ENCODE measurements at places on chromosomes 1 and 21. TPM values are rescaled to one million over a fixed set of nuclear protein-coding genes. Genes with fewer than 3 reads are reported as not detected.

Gene POTED
- polyA plus RNA-seq, result not detected

Gene KCNE2
- 0.47 TPM for polyA plus RNA-seq

Gene ARL8A
- 40.1 TPM for polyA plus RNA-seq

Gene SLFNL1
- polyA plus RNA-seq, result 0.59 TPM

Gene FMN2
- polyA plus RNA-seq, result 0.52 TPM

Gene GCSAML
- 0.11 TPM for polyA plus RNA-seq

Gene ANKRD34A
- 0.95 TPM for polyA plus RNA-seq

Gene MSH4
- 0.33 TPM for polyA plus RNA-seq

Gene RC3H1
- 9.5 TPM for polyA plus RNA-seq

Gene DHRS3
- polyA plus RNA-seq, result 13.2 TPM

Gene S100A14
- 0.18 TPM for polyA plus RNA-seq

Gene RHEX
- 0.53 TPM for polyA plus RNA-seq

Gene MMEL1
- 0.39 TPM for polyA plus RNA-seq

- DNase-seq, result no peak
Observed at GRCh38 chr1:228876187-228876586, 140.9 kb downstream of the RHOU start.

DNA sequence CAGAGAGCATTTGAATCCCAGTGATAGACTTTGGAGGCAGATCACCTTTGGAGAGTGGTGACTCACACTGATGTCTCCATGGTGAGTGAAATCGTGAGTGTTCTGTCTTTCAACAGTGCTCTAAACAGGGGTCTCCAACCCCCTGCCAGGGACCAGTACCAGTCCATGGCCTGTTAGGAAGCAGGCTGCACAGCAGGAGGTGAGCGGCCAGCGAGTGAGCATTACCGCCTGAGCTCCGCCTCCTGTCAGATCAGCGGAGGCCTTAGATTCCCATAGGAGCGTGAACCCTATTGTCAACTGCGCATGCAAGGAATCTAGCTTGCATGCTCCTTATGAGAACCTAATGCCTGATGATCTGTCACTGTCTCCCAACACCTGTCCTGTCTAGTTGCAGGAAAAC, 61.8 kb upstream of the B3GALNT2 start:
- DNase-seq, result no peak

- no peak for DNase-seq
Observed at GRCh38 chr1:149997585-149998262, 12.8 kb downstream of the OTUD7B start.

- no peak for DNase-seq
Observed at GRCh38 chr1:111439461-111440351, 9.3 kb downstream of the WDR77 start.

GRCh38 chr1:29966526-29967045, 730.3 kb downstream of the PTPRU start:
- no peak for DNase-seq

- no peak for DNase-seq
Observed at GRCh38 chr1:15008783-15009729, 144.5 kb upstream of the TMEM51 start.

GRCh38 chr1:26459573-26460031, 12.6 kb upstream of the HMGN2 start:
- DNase-seq, result no peak

- no peak for DNase-seq
Observed at GRCh38 chr1:77948841-77949424, 29.9 kb downstream of the FUBP1 start.

GRCh38 chr1:19817160-19817559, 2.1 kb upstream of the RNF186 start:
- DNase-seq, result no peak

DNA sequence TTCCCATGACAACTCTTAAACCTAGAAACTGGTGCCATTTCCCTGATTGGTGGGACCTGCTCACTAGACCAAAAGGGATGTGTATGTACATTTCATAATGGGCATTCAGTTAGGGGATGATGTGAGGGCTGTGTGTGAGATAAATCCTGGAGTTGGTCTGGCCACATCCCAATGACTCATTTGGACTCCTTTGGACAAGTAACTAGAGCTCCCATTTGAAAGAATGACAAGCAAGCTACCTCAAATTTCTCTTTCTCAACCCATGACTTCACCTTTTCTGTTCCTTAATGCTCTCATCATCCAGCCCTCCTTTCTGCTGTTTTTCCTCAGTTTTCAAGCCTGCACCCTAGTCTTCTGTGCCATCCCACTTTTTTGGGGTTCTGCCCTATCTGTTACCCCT, 27.9 kb downstream of the EBNA1BP2 start:
- DNase-seq, result no peak

DNA sequence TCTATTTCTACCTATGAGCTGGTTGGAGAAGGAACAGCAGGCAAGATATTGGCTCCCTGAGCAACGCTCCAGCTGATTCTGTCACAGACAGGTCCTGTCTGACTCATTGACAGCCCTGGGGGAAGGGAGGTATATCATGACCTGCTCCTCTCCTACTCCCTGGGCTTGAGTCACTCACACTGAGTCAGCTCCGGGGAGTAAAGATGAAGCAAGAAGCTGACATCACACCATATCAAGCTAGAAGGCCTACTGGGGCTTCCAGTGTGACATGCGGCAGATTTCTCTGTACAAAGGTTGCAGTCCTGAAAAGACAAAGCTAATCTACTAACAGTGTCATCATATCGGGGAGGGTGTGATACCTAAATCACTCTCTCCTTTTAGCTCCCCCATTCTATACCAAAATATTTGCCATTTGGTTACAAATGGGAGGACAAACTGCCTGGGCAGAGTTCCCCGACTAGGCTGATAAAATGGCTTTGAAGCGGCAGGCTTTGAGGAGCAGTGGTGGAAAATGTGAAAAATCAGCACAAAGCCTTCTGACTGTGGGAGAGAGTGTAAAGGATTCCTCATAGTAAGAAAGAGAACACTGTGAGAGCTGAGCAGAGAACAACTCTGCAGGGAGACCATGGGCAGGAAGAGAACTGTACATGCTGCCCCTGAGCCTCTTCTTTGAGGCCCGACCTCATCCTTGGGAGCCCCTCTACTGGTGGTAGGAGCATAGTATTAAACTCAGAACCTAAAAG, 15.5 kb downstream of the PI4KB start:
- no peak for DNase-seq

DNA sequence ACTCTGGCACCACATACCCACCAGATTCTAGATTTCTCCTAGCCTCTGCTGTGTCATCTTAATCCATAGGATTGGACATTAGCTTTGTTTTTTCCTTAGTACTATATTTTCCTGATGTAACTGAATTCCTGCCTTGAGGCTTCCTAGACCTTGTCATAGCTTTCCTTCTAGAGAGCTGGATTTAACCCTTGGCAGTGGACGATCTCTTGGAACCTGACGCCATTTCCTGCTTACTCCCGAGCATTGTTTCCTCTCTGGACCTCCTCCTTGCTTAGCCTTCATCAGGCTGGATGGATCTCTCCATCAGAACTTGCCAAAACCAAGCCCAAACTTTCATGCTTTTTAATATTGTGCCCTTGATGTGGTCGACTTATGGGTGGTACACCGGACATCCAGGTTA, 1.5 kb downstream of the APOBEC4 start:
- no peak for DNase-seq

GRCh38 chr1:31122741-31123140, 57.2 kb upstream of the PUM1 start:
- DNase-seq, result no peak

- no peak for DNase-seq
Observed at GRCh38 chr1:50097021-50097679, 11.6 kb upstream of the ELAVL4 start.

GRCh38 chr1:115879977-115880376, 39.1 kb upstream of the NHLH2 start:
- DNase-seq, result no peak

GRCh38 chr21:28337315-28337714, 655.4 kb downstream of the LTN1 start:
- peak; percentile 31 for DNase-seq

DNA sequence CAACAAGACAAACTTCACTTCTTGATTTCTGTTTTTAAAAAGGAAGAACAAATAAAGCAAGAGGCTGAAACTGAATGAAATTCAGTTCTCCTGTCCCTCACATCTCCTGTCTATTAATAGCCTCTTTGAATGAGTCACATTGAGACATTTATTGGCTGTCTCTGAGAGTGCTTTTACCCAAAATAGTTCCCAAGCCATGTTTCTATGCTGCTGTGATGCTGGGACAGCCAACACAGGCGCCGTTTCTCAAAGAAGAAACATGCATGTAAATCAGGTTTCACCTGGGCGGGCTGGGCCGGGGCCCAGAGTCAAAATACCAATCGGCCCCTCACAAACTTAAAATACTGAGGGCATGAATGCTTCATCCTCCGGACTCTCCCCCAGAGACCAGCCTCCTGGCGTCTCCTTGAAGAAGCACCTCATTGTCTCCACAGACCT, 105.2 kb downstream of the EDEM3 start:
- no peak for DNase-seq

DNA sequence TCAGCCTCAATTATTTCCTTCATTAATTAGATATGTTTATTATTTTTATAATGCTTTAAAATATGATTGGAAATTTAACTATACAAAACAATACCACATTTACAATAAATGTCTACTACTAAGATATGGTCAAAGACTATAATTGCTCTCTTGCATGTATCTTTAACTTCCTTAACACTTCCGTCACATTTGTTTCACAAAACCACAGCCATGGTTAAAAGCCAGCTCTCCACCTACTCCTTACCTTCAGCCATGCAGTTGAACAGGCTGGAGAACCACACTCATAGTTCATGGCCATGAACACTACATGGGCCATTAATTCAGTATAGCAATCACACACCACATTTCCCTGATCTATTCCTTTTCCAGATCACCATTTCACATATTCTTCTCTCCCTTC, 72.2 kb downstream of the NME7 start:
- no peak for DNase-seq

DNA sequence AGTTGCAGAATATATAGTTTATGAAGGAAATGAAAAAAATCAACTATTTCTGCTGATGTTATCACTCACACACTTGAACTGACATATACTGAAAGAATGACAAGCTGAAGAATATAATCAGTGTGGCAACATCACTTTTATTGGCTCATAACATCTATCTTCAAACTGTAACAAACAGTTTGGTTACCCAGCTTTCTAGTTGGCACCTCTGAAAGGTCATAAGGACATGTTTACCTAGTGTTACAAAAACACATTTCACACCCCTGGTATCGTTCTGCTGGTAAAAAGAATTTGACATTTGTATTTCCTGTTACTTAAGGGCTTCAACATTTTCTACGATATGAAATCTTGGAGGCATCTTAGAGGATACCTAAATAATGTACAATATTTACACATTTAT, 1267.0 kb upstream of the NCAM2 start:
- DNase-seq, result no peak

DNA sequence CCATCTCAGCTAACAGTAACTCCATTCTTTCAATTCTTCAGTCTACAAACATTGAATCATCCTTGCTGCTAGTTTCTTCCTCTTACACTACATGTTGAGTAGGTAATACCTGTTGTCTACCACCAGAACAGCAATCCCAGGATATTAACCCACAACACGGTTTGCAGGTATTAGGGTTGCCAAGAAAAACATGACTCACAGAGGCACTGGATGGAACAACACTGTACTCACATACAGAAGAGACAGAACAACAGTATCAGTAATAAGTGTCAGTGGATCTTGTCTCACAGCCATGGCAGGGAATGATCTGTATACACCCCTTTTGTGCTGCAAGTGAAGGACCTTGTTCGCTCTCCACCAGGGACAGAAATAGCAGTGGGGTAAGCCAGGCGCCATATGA, 212.1 kb downstream of the GPR52 start:
- no peak for DNase-seq

GRCh38 chr1:66383611-66384010, 150.3 kb upstream of the SGIP1 start:
- no peak for DNase-seq

GRCh38 chr1:85093644-85094043, 45.3 kb upstream of the MCOLN3 start:
- DNase-seq, result no peak

GRCh38 chr1:2630498-2631135, 2.2 kb downstream of the MMEL1 start:
- no peak for DNase-seq

DNA sequence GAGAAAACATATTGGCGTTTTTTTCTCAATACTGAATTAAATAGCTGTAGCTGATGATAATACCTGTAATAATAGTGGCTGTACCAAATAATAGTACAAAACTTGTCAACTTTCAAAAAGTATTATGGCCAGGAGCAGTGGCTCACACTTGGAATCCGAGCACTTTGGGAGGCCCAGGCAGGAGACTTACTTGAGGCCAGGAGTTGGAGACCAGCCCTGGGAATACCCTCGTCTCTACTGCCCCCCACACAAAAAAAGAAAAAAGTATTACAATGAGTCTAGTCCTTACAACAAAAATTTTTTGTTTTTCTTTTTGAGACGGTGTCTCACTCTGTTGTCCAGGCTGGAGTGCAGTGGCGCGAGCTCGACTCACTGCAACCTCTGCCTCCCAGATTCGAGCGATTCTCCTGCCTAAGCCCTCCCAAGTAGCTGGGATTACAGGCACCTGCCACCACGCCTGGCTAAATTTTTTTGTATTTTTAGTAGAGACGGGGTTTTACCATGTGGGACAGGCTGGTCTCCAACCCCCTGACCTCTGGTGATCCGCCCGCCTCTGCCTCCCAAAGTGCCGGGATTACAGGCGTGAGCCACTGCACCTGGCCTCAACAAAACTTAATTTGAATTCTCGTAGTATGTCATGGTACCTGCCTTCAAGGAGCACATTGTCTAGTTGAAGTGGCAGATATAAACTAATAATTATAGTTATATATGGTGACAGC, 1.4 kb downstream of the RBBP4 start:
- DNase-seq, result no peak

DNA sequence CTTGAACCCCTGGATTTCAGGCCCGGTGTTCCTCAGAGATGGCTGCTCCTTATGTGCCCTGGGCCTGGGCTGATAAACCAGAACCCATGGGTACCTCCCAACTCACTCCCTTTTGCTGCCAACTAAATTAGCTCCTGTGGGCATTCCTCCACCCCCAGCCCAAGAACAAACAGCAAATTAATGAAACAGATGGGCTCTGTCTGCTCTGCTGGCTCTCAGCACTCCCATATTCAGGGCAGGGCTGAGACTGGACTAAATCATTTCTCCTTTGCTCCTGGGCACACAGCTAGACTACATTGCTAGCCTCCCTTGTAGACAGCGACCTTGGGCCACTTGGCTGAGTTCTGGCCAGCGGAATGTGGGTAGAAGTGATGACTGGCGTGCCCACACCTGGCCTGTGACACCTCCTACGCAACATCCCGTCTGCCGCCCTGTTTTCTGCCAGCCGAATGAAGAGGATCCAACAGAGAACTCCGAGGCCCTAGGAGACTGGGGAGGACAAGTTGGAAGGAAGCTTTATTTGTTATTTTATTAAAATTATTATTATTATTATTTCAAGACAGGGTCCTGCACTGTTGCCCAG, 101.9 kb upstream of the DISP3 start:
- no peak for DNase-seq

DNA sequence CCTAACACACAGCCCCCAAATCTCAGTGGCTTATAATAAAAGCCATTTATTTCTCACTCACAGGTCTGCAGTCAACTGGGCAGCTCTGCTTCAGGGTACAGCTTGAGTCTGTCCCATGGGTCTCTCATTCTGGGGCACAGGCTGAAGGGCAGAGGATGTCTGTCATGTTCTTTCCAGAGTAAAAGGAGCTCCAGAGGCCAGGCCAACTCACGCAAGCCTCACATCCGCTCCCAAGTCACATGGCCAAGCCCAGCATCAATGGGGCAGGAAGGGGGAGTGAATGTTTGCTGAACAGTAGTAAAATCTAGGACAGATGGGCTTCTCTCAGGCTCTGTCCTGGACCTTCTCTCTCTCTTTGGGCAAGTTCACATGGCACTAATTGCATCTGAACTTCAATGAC, 7.1 kb upstream of the SSBP3 start:
- DNase-seq, result no peak

Data from forelimb muscle (tissue), 1 donor.